ENCODE measurements at places on chromosomes 12 and 14.

DNA sequence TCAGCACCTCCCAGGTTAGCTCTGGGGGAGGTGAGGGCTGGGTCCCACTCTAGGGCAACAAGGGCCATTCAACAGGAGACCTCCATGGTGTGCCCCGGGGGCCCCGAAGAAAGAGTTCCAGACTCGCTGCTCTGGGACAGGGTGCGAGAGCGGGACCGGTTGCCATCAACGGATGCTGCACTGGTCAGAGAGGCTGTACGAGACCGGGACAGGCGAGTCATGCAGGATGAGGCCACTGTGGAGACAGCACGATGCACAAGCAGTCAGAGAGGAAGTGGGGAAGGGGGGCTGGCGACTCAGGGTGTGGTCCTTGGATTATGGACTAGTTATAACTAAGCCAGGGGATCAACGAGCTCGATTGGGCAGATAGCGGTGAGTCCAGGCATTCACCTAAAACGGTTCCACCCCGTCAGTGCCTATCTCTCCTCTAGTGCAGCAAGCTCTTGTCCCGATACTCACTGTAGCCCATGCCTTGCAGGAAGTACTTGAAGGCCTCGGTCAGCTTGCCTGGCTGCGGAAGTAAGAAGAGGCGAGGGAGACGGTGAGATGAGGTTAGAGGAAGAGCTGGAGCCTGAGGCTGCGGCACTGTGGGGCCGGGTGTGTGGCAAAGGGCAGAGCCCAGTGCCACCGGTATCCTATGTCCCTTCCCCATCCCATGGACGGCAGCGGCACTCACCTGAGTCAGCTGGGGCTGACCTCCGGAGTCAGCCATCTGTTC, 7.2 kb downstream of the NDRG2 start:
- no peak for DNase-seq

GRCh38 chr14:95063391-95063790, 93.9 kb downstream of the DICER1 start:
- DNase-seq = no peak

DNA sequence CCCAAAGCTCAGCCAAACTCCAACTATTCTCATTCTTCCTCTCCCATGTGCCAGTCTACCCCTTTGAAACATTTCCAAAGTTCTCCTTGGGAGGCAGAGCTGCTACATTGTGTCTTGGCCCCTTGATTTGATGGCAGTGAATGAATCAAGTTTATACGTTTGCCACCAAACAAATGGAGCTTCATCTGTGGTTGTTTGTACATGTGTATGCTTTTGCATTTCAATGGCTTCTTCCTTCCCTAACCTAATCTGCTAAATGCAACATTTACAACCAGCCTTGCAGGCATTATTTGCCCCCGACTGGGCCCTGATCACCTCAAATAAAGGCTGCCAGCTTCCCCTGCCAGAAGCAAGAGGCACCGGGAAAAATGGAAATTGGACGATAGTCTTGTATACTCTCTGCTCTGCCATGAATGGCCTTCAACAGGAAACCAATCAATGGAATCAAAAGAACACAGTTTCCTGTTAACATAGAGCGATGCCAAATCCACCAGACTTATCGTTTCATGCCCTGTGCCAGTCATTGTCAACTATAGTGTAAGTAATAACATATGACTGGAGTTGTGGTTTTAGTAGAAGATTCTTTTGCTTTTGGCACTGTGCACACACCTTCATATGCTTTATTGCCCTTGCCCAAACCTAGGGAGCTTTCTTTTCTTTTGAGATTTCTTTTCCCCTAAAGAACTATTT, 97.8 kb downstream of the TMEM30B start:
- no peak for DNase-seq

DNA sequence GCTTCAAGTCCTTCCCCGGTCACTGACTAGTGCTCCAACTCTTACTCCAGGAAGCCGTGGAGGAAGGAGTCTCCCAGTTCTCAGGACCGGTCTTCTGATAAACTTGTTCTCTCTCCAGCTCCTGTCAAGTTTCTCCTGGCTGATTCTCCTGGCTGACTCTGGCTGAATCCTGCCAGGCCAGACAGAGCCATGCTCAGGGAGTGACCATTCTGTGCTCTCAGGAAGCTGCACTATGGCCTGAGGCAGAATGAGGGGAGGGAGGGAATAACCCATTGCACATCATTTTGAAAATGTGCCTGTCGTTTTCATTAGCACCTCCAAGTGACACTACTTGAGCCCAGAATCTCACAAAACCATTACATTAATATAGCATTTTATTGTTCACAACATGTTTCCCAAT, 80.8 kb downstream of the IFNG start:
- DNase-seq = no peak

- no peak for DNase-seq
Measured at GRCh38 chr14:97924922-97925613, 1127.9 kb downstream of the VRK1 start.

GRCh38 chr12:114820796-114821195, 136.8 kb upstream of the TBX3 start:
- no peak for DNase-seq

GRCh38 chr12:46660276-46660675, 165.5 kb downstream of the SLC38A4 start:
- DNase-seq = no peak
